Naive B cell (primary cell): ENCODE measurements at places on chromosomes 7 and 10. TPM values are rescaled to one million over a fixed set of nuclear protein-coding genes. Genes with fewer than 3 reads are reported as not detected.

The ATP6V0A4 gene
- not detected for polyA plus RNA-seq

The C7orf57 gene
- not detected for polyA plus RNA-seq

The TEX47 gene
- not detected for polyA plus RNA-seq

The FRMD4A gene
- polyA plus RNA-seq = not detected

The CCDC172 gene
- polyA plus RNA-seq = not detected

The USP6NL gene
- 37.8 TPM for polyA plus RNA-seq

The RNF148 gene
- polyA plus RNA-seq = not detected
